ENCODE measurements at places on chromosomes 5 and 9.
A peak's percentile ranks its signal among the peaks of the same experiment; 100 is the strongest.

DNA sequence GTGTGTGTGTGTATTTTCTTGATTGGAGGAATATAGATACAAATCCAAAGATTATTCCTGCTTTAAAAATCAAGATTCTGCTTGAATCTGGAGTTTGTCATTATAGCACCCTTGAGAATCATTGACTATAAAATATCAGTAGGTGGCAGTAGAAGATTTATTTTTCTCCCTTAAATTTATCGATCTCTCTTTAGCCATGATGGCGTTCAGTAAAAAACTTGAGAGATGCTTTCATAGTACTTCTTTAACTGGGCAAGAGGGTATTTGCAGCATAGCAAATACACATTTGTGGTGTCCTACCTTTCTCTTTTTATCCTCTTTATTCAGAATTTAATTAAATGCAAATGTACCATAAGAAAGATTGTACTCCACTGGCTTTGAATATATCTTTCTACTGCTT lies 307.7 kb downstream of the ADGRV1 start:
- peak; percentile 48 for DNase-seq

GRCh38 chr5:8192840-8193239 lies 323.9 kb downstream of the MTRR start:
- no peak for DNase-seq

DNA sequence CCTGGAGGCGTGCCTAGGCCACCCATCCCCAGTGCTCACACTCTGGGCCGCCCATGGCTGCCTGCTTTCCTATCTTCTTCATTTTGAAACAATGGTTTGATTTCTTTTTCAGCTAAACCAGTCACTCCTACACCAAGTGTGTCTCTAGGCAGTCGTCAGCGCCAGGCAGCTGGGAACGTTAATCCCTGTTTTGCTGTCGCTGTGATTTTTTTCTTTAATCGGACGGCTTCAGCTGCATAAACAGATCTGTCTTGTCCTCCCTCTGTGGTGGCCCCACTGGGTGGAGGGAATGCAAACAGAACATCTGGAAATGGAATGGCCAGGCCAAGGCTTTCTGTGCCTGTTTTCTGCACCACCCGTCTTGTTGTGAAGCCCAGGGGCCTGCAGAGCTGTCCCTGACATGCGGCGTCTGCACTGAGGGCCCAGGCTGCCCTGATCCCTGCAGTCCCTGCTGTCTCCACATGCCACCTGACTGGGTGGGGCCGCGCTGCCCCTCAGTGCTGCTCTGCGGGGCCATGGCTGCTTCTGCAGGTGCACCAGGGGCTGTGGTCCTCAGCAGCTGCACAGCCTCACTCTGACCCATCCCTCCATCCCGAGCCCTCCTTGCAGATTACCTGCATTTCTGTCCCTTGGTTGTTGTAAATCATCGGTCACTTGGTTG lies 51.5 kb downstream of the WNK2 start:
- peak; percentile 82 for DNase-seq

GRCh38 chr9:23979491-23979890 lies 153.5 kb upstream of the ELAVL2 start:
- DNase-seq, result no peak

DNA sequence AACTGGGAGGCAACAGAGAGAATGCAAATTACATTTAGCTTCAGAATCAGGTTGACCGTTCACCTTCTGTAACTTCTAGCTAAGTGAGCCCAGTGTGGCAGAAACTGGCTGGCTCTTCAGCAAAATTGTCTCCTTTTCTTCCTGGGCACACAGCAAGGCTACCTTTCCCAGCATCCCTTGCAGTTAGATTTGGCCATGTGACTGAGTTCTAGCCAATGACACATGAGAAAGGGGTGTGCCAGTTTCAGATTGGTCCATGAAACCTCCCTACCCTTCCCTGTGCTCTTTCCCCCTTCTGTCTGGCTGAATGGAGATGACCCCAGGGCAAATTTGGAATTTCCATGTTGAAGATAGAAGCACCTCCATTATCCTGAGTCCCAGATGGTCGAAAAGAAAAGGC lies 72.5 kb upstream of the SMIM23 start:
- DNase-seq, result no peak

DNA sequence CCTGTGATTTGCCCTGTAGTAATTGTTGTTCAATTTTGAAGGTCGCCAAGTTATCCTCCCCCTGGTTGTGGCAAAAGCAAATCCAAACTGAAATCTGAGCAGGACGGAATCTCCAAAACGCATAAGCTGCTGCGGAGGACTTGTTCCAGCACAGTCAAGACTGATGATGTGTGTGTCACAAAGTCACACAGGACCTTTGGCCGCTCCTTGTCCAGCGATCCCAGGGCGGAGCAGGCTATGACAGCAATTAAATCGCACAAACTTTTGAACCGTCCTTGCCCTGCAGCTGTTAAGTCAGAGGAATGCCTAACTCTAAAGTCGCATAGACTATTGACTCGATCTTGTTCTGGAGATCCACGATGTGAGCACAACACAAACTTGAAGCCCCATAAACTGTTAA lies 128.4 kb downstream of the PARP8 start:
- DNase-seq, result no peak

DNA sequence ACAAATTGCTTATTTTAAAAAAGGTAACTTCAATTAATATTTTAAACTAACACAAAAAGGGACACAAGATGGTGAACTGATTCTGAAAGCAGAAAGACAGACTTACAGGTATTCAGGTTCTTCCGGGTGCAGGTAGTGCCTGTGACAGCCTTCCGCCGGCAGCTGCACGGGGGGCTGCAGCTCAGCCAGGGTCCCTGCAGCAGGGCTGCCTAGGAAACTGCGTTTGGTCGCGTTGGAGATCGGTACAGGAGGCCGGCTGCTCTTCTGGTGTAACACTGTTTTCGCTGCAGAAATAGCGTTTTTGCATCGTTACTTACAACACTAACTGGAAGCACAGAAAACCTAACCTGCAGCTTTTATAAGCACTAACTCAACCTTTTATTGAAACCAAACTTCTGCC lies 80.0 kb downstream of the CAMSAP1 start:
- peak; percentile 27 for DNase-seq

DNA sequence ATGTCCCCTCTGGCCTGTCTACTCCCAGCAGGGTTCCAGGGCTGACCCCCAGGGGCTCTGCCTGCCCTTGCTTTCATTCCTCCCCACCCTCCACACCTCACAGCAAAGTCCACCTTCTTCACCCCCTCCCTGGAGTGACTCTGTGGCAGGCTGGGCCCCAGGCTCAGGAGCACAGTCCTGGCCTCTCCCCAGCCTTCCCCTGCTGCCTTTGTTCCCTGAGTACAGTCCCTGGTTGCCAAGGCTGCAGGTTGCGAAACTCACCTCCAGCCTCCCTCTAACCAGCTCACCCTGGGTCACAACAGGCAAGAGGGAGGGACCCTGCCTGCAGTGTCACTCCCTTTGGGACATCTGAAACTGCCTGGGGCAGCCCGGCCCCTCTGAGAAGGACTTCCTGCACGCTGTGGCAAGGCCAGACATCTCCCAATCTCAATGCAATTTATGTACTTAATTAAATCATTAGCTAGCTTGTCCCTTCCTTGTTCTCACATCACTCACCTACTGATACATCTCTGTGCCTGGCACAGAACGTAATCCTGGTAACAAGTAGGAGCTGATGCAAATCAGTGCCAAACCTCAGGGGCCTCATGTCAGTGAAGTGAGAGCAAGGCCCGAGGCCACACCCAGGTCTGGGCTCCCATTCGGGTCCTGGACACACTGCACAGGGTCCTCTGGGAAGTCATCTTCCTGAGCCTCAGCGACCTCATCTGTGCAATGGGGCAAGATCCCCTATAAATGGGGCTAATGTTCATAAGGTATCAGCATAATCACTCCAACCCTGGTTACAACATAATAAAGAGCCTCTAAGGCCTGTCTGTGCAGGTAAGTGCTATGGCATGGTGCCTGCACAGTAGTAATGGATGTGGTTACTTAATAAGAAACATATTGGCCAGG lies 27.3 kb upstream of the TRIM14 start:
- DNase-seq, result peak; percentile 23

- DNase-seq, result no peak
Observed at GRCh38 chr5:115470921-115471320, 73.7 kb downstream of the FEM1C start.

GRCh38 chr5:98911280-98912040 lies 17.3 kb downstream of the CHD1 start:
- no peak for DNase-seq

DNA sequence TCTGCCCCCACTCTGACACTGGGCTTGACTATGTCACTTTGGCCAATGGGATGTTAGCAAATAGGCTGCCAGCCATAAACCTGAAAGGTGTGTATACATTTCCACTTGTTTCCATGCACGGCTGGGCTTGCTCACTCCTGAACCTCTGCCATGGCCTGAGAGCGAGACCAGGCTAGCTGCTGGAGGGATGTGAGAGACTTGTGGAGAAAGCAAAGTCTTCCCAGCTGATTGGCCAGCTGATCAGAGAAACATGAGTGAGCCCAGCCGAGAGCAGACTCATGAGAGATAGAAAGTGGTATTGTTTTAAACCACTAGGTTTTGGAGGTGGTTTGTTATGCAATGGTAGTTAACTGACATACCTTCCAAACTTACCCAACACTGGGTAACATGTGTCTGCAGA lies 13.9 kb downstream of the FAM193B start:
- DNase-seq, result no peak

DNA sequence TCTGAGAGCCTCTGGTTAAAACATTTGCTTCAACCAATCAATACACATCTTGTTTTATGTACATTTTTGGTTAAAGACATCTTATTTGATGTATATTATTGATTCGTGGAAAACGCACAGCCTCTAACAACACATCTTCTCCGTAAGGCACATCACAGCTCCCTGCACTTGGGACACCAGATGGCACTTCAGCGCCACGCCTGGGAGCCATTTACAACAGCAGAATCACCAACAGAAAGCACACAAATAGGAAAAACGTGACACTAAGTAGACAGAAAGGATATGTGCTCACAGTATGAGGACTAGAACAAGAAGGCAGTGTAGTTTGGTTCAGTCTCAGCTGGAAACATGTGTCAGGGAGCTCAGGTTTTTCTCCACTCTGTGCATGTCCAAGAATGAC lies 199.7 kb downstream of the ROR2 start:
- no peak for DNase-seq

DNA sequence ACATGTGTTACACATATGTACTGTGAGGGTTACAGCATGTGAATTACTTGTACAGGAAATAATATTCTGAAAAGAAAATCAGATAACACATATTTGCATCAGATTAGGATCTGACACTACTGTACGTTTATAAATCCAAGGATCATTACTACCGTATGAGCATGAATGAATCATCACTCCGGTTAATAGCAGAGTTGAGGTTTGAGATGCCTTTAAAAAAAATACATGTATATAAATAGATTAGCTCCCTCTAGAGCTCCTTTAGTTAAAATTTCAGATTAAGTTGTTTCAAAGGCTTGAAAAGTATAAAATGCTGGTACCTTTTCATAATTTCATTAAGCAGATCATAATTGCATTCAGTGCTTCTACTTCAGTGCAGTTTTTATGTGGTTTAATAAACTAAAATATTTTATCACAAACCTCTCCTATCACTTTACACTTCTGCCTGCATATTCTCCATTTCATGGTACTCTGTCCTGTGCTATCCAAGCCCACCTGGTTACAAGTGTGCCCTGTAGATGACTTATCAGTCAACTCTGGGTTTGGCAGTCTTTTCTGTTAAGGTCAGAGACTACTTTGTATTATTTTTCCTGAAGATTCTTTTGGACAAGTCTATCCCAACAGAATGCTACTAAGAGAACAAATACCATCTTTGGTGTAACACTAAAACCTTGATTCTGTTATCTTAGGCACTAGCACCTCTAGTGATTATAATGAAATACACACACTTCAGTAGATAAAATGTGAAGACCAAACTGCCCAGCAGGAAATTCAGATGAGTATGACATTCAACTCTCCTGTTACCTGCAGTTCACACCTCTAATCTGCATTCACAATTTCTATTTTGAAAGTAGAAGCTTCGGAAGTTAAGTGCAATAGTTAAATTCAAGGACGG lies 48.0 kb upstream of the POU5F2 start:
- DNase-seq, result peak; percentile 81

GRCh38 chr5:124724357-124725039 lies 21.9 kb downstream of the ZNF608 start:
- DNase-seq, result no peak

DNA sequence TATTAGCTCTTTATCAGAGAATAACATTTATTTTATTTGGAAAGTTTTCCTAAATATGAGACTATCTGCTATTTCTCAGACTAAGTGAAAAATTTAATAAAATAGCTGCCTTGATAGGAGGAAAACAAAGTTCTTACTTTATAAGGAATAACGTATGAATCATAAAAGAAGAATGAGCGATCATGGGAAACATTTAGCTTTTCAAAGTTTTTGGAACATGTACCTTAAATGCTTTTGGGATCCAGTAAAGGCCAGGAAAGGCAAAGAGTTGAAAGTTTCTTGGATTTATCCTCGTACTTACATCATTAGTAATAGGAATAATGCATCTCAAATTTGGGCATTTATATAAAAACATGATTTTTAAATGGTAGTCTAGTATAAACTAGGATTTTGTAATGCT lies 19.4 kb downstream of the OGN start:
- DNase-seq, result no peak

DNA sequence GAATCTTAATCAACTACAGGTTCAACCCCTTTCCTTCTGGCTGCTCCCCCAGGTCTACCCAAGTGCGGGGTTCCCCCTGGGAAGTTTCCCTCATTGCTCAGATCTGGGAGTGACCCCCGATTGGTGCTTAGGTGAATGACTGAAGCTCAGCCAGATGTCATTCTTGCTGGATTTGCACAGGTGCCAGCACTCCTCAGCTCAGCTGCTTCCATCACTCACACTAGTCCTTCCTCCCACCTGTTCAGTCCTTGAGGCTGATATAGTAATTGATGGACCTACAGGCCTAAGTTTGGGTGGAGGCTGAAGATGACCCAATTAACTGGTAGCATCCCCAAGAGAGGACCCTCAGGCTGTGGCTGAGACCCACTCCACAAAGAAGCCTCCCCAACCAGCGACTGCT lies 32.9 kb downstream of the PRLR start:
- DNase-seq, result no peak

DNA sequence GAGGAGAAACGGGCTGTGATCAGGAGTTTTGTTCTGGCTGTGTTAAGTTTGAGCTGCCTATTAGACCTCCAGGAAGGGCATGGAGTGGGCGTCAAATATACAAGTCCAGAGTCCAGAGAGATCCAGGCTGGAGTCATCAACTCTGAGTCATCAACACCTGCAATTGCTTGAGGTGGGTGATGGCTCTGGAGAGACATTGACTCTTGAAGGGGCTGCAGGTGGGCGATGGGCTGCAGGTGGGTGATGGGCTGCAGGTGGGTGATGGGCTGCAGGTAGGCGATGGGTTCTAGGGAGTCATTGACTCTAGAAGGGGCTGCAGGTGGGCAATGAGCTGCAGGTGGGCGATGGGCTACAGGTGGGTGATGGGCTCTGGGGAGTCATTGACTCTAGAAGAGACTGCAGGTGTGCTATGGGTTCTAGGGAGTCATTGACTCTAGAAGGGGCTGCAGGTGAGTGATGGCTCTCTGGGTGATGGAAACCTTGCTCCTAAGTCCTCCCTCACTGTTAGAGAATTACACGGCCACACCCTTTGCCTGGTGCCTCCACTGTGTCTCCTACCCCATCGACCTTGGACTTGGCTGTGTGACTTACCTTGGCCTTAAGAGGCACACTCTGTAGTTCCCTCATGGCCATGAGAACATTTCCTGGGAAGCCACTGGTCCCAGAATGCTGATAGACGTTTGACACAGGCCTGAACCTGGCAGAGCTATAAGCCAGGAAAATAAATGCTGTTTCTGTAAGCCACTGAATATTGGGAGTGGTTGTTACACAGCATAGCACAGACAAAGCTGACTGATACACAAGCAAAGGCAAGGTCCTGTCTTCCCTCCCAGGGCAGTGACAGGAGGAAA lies 10.4 kb upstream of the FIBCD1 start:
- peak; percentile 53 for DNase-seq

All from osteoblast (primary cell).